ENCODE measurements at places on chromosomes 1 and 21. TPM values are rescaled to one million over a fixed set of nuclear protein-coding genes. Genes with fewer than 3 reads are reported as not detected.

Gene BARHL2
- not detected for total RNA-seq

Gene NLRP3
- total RNA-seq: 1.4 TPM

Gene FMO4
- total RNA-seq: 2.6 TPM

Gene GBP6
- total RNA-seq: not detected

Gene CD52
- total RNA-seq: 5.1 TPM

Gene KPRP
- total RNA-seq: not detected

Gene CLEC20A
- not detected for total RNA-seq

Gene CASQ2
- not detected for total RNA-seq

Gene ZNF669
- 19.8 TPM for total RNA-seq

Gene LIN28A
- total RNA-seq: 868 TPM

Gene LORICRIN
- not detected for total RNA-seq

Gene RIPPLY3
- total RNA-seq: 0.52 TPM

Gene SGIP1
- total RNA-seq: not detected

Gene ENAH
- total RNA-seq: 160 TPM

Gene ADAMTSL4
- 8.1 TPM for total RNA-seq

Gene KCNA3
- 0.59 TPM for total RNA-seq

Gene BMP8B
- total RNA-seq: 0.37 TPM

Gene SH2D2A
- total RNA-seq: 4.3 TPM

Gene STIL
- total RNA-seq: 55.5 TPM

Gene LMX1A
- 0.59 TPM for total RNA-seq

Gene APCS
- total RNA-seq: not detected

Gene OR6K3
- not detected for total RNA-seq

Gene CELA3B
- not detected for total RNA-seq

Gene AMY1B
- total RNA-seq: not detected

Gene C4BPA
- total RNA-seq: not detected

Gene DCDC2B
- not detected for total RNA-seq

Gene RBP7
- 1.1 TPM for total RNA-seq

Gene INTS7
- total RNA-seq: 19.5 TPM

Gene FNDC7
- total RNA-seq: 0.33 TPM

Gene DNASE2B
- total RNA-seq: 0.38 TPM

Gene GOLT1A
- total RNA-seq: 0.76 TPM
